Stimulated activated CD8-positive, alpha-beta memory T cell treated with anti-CD3 and anti-CD28 coated beads, Interleukin-7, amount 100 ng/mL, for 1 hour (primary cell): ENCODE measurements at places on chromosomes 5 and 9.

DNA sequence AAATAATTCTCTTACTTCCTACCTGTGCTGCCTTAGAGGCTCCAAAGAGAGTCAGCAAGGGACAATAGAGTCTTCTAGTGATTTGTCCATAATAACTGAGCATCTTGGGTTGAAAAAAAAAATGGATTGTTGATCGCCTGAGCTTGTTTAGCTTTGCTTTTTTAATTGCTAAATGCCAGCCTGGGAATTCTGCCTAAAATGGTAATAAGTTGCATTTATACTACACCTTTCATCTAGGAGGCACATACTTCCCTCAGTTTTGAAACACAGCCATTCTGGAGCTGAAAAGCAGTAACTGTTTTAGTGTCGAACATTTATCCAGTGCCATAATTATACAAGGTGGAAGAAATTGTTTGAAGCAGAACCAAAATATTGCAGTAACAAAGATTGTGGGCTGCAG lies 421.3 kb downstream of the CAAP1 start:
- no peak for DNase-seq

GRCh38 chr5:72598401-72599064 lies 91.3 kb upstream of the ZNF366 start:
- DNase-seq: no peak

DNA sequence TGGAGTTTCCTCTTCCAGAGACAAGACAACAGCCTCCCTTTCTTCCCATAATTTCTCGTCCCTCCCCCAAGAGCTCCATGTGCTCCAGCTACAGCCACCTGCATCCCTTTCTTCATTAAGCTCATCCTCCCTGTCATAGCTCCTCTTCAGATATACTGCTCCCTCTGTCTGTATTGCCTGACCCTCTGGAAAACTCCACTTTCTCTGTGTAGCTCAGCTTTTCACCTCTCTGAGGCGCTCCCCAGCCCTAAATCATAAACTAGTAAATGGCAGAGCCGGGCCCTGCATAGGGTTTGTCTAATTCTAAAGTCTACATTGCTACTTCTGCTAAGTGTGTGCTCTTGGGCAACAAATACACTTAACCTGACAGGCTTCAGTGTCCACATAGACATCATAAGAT lies 8.8 kb upstream of the PLIN2 start:
- no peak for DNase-seq

DNA sequence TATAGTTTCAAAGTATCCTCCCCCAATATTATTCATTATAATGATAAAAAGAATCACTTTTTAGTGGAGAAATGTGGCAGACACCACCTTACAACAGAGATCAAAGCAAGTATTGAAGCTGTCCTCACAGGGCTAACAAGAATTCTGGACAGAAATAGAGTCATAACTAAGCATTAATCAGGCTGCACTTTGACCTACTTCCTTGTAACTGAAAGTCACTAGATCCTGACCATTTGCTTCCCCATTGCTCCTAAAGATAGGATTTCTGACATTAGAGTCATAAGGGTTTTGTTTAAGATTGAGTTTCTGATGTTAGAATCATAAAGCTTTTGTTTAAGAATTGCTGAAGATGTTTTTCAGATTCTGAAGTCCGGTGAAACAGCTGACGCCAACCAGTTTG lies 159.7 kb downstream of the ATP10B start:
- no peak for DNase-seq

DNA sequence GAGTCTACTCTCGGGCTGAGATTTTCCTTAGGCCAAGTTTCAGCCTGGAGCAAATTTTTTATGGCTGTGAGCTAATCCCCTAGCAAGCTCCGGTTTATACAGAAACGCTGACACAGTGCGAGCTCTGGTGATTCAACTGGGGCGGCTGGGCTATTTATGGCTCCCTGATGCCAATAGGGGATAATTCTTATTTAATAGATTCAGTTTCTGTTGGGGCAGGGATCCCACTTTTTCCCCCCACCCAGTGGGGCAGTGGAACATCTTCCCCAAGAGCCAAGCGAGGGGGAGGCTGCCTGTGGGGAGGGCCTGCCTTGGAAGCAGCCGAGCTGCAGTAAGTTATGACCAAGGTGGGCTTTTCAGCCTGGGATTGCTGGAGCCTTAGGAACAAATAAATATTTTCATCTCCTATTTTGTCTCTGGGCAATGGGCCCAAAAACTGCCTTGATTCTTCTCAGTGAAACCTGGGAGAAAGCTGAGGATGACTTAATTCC lies 129.1 kb downstream of the MACROH2A1 start:
- DNase-seq: no peak

DNA sequence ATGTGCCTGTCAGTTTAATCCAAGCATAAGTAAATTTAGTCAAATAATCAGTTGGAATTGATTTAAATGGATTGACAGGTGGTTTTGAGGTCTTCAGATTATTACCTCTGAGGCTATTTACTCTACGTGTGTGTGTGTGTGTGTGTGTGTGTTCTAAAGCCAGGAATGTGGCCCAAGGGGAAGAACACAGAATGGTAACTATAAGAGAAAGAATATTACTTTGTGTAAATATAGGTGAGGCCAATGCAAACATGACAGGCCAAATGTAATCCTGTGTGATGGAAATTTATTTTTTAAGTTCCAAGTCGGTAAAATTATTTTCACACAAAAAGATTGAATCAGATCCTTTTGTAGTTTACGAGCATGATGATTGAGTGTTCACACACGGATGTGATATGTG lies 390.0 kb downstream of the PLK2 start:
- no peak for DNase-seq

- no peak for DNase-seq
These were observed 696.5 kb downstream of the NR2F1-AS1 start for GRCh38 chr5:92884469-92884868.

- no peak for DNase-seq
These were observed 29.8 kb upstream of the GGTA1 start for GRCh38 chr9:121529237-121529987.

DNA sequence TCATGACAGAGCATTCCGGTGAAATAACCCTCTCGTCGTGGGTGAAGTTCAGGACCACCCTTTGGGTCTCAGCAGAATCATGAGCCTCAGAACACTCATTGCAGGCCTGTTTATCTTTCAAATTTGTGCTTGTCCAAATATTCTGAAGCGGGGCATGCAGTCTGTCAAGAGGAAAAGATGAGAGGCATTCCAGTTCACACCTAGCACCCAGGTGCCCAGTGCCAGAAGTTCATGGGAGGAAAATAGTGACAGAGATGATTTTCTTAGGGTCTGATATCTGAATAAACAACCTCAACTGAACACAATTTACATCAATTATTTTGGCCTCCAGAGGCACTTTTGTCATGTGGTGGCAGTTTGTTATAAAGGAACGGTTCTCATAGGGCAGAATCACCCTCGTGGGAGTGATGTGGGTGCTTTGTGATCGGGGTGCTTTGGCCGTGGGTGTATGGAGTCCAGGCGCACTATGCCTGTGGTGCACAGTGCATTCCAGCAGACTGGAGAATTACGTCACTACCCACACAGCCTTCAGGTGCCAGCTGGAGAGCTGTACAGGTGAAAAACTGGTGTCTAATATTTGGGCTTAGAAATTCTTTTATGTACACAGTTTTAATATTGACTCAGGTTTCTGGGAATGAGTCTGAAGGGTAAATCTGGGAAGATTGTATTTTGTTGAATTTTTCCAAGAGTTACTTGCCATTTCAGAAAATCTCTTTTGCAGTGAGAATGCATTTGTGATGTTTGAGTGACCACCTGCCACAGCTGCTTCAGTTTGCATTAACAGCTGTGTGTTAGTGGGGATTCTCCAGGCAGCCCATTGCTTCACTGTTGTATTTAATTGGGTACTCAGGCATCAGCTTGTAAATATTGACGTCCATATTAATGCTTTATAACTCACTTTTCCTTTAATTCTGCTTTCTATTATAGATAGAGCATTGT lies 289.3 kb downstream of the FANCC start:
- no peak for DNase-seq

DNA sequence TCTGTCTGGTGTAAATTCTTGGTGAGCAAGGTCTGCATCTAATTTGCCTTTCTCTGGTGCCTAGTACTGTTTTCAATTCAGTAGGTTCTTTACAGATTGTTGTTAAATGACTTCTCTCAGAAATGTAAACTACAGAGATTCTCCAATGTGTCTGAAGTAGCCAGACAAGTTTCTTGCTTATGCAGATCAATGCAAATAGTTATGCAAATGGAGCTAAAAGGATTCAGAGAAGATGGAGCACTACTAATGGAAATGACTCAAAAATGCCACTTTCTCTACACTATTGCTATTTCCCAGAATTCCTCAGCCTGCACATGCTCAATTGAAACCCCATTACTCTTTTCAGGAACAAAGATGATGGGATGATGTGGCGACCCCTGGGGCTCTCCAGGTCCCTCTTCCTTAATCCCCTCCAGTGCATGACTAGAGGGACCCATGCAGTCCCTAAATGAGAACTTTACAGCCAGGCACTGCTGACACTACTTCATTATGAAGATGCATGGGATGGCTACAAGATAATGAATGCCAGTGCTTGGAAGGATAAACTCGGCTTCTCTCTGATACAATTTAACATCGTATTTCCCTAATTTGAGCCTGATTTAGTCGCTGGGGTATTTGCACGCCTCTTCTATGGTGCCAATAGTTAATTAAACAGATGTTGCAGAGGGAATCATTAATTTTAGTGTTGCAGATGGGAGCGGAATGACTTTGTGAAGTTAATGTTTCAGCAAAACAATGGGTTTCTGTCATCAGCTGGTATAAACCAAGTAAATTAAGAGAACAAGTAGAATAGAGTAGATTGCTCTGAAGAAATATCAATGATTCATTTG lies 753.2 kb downstream of the TLR4 start:
- DNase-seq: no peak

DNA sequence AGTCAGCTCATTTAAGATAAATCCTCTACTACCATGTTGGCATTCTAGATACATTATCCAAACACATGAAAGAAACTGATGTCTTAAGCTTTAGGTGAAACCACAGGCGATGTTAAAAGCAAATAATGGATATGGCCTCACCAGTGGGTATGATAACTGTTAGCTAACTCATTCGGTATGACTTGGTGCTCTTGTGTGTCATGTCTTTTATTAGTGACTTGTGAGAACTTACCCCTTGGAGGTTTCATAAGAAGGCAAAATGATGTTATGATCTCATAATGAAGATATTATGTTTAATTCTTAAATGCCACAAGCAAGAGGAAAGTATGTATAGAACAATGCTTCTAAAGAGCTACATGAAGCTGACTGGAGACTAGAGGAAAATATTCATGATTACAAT lies 1227.0 kb downstream of the EFNA5 start:
- no peak for DNase-seq

DNA sequence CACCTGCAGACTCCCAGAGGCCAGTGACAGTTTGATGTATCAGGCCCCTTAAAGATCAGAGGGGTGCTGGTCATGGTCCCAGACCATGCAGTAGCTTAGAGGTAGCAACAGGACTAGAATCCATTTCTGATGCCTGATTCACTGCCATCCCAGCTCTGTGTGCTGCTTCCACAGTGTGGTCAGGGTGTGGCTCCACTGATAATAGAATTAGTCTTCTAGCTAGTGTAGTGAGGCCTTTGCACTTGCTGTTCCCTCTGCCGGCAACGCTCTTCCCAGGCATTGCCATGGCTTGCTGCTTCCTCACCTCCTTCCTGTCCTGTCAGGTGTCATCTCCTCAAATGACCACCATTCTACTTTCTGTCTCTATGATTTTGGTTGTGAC lies 15.8 kb downstream of the PPARGC1B start:
- DNase-seq: no peak

GRCh38 chr5:131416729-131417128 lies 152.9 kb downstream of the CDC42SE2 start:
- DNase-seq: no peak
